NCI-H226 (cell line): ENCODE measurements at places on chromosomes 1 and 21.
A peak's percentile ranks its signal among the peaks of the same experiment; 100 is the strongest.

DNA sequence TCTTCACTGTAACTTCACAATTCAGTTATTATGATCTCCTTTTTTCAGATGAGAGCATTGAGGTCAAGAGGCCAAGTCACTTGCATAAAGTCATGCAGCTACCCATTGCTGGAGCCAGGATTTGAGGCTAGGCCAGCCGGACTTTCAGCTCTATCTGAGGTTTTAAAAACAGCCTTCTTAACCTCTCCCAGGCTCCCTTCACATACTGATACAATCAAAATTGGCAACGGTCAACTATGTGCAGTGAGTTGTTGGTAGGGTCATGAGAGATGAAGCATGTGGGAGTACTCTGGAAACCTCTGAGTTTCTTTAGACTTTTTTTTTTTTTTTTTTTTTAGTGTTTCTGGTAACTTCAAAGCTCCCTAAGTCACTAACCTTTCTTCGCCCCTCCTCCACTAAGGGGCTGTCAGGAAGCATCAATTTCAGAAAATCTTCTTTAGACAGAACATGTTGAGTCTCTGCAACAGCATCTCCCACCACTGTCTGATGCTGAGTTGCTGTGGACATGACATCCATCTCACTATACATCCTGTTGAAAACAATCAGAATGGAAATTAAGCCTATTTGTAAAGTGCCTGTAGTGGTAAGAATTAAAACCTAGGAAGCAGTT, 201.8 kb downstream of the SIPA1L2 start:
- DNase-seq: peak; percentile 2

DNA sequence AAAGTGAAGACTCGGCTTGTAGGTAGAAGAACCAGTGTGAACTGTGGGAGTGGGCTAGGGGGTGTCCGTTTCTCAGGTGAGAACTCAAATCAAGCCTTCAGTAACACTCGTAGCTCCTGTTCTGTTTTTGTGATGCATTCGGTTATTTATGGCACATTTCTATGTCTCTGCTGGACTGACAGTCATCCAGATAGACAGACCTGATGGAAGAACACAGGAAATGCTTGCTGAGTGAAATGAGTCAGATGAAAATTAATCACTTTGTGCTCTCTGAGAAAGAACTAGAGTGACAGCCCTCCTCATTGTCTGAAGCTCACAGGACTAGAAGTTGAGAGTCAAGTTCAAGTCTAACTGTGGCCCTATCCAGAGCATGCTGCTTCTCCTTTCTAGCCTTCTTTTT, 360.1 kb upstream of the PLXNA2 start:
- no peak for DNase-seq

- no peak for DNase-seq
These were observed 46.5 kb downstream of the PBX1 start for GRCh38 chr1:164605254-164606091.

- DNase-seq: peak; percentile 87
These were observed 1.6 kb upstream of the SHC1 start for GRCh38 chr1:154972213-154972516.

- no peak for DNase-seq
These were observed 67.0 kb downstream of the IVNS1ABP start for GRCh38 chr1:185250063-185250462.

GRCh38 chr1:209689477-209689876, 14.3 kb downstream of the G0S2 start:
- DNase-seq: no peak

DNA sequence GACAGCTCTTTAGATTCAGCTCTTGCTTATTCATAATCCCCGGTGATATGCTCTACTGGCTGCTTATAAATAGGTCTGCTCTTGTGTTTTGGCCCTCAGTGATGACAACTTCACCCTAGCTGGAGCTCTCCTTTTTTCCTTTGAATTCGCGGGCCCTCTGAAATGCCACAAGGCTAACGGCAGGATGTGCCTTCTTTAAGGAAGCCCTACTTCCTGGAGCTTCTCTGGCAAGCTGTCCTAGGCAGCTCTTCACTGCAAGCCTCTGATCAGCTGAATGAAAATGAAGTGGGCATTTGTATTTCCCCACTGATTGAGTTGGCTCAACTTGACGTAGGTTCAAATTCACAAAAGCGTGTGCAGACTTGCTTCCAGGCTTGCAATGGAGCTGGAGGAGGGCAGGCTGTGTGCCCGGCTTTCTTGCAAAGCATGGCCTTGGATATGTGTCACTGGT, 22.2 kb downstream of the SGIP1 start:
- DNase-seq: no peak

DNA sequence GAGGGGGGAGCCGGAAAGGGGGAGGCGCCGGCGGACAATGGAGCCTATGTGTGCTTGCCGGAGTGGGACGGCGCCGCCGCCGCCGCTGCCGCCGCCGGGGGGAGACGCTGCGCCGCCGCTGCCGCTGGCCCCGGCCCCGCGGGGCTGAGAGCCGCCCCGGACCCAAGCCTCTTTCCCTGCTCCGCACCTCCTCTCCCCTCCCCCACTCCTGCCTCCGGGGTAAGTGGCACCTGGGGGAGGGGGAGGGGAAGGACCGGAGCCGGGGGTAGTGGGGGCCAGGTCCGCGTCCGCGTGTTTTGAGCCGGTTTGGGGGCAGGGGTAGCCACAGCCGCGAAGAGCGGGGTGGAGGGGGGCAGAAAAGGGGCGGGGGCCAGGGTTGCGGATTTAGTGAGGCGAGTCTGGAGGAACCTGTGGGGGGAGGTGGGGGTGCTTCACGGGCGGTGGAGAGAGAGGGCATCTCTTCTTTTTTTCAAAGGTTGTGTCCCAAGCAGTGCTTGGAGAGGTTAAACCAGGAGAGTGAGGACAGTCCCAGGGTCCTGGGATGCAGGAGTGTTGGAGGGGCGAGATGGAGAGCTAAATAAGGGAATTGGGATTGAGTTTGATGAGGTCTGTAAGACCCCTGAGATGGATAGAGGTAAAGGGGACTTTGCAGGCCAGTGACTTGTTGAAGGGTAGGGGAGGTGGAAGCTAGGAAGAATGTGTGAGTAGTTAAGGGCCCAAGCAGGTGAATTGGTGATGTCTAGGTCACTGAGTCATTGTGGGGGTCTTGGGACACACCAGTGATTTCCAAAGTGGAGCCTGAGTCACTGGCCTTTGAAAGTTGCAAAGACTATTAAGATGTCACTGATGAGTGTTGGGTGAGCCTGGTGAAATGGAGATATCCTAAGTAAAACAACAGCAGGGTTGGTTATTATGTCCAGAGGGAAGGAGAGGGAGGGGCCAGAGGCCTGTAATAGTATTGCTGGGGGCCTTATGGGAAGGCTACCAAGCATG, 59.1 kb downstream of the BCL9 start:
- DNase-seq: no peak

DNA sequence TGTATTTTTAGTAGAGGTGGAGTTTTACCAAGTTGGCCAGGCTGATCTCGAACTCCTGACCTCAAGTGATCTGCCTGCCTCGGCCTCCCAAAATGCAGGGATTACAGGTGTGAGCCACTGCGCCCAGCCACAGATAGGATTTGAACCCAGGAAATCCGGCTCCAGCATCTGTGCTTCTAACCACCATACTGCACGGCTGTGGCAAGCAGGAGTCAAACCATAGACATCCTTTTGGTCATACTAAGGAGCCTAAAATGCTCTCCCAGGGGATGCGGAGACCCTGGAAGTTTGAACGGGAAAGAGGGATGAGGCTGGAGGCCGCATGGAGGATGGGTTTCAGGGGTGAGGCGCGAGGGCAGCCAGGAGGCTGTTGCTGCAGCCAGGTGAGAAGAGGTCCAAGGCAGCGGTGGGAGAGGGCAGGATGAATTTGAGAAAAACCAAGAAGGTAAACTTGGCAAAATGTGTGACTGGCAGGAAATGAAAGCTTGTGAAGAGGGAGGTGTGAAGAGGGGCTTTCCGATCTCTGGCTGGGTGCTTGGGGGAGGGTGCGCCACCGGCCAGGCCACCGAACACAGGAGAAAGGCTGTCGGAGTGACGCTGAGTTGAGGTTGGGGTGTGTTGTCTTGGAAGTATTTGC, 24.0 kb upstream of the CDK18 start:
- DNase-seq: no peak

DNA sequence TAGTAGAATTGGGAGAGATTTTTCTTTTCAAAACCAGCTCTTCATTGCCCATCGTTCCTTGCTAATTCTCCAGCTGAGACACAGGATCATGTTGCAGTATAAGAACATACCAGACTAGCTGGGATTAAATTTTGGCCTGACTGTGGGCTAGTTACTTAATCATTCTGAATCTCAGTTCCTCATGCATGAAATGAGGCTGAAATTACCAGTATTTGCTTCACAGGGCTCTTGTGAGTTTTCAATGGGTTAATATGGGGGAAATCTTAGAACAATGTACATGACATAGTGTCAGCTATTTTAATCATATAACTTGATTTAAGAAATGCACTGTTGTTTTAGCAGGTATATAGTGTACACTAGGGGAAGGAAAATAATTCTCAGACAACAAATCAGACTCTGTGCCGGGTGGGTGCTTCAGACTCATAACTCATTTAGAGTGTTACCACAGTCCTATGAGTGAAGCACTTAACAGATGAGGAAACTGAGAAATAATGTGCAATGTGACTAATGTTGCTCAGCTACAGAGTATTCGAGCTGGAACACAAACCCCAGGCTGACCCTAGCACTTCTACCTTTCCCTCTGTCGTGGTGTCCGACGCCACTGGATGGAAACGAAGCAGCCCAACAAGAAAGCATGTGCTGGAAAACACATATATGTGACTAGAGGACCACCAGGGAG, 137.6 kb upstream of the SGIP1 start:
- DNase-seq: no peak

DNA sequence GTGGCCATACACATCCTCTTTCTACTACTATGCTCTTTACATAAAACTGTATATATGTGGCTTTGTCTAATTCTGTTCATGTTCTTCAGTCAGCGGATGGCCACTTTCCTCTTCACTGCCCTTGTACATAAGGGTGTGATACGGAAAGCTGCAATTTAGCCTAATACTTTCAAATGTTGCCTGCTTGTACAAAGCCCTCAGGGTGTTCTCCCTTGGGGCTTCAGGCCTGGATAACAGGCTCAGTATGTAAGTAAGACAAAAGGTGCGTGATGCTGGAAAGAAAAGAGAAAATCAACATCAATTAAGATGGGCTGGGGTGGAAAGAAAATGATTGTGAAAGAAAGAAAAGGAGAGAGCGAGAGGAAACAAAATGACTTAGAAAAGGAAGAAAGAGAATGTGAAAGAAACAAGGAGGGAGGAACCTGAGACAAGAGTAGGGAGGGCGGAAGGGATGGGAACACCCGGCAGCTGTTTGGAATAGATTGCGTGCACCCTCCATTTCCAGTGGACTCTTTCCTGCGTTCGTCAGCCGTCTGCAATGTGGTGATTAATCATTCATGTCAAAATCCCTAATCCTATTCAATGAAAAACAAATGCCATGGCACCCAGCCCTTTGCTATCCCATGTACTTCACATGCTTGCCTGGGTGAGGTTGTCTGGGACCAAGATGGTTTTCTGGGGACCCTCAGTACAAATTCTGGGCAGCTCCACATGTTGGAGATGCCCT, 553.6 kb downstream of the NUF2 start:
- DNase-seq: peak; percentile 47

DNA sequence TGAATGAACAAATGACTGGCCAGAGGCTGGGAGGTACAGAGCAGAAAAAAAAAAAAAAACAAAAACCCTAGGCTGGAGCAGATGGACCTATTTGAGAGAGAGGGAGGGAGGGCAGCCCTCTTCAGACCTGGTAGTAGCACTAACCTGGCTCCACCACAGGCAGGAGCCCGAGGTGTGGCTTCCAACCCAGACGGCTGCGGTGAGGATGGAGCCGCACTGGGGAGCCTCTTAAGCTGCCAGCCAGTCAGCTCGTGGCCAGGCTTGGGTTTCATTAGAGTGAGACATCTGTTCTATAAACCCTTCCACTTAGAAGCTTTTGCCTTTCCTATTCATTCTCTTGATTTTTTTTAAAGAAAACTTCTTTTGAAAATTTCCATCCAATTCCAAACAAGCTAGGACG, 16.8 kb downstream of the LGR6 start:
- DNase-seq: no peak

- DNase-seq: peak; percentile 62
These were observed 444.7 kb upstream of the VAMP3 start for GRCh38 chr1:7326366-7326765.

GRCh38 chr1:5718831-5719632, 273.2 kb downstream of the NPHP4 start:
- DNase-seq: no peak

DNA sequence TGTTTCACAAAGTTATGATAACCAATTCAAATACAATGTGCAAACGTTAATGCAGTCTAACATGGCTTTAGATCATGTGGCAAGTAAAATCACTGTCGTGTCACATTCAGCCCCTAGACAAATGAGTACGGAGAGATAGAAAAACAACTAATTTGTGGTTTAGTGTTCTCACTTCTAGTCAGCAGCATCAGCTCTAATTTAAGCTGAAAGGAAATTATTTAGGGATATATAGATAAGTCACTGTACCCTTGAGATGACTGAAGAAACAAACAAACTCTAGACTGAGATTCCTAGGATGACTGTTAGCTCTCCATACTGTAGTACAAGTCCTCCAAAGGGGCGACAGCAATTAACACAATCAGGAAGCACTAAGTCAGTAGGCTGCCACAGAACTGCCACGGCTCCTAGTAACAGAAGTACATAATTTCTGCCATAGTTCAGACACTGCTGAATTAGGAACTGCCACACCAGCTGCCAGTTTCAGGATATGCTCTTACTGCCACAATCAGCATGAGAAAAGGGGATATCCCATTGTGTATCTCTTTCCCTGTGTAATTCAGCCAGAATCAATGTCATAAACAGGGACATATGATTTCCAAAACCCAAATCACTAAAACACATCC, 150.4 kb upstream of the NEGR1 start:
- DNase-seq: no peak

GRCh38 chr1:19747761-19748160, 52.0 kb downstream of the TMCO4 start:
- no peak for DNase-seq

GRCh38 chr1:242876030-242876429, 351.5 kb upstream of the PLD5 start:
- DNase-seq: no peak

DNA sequence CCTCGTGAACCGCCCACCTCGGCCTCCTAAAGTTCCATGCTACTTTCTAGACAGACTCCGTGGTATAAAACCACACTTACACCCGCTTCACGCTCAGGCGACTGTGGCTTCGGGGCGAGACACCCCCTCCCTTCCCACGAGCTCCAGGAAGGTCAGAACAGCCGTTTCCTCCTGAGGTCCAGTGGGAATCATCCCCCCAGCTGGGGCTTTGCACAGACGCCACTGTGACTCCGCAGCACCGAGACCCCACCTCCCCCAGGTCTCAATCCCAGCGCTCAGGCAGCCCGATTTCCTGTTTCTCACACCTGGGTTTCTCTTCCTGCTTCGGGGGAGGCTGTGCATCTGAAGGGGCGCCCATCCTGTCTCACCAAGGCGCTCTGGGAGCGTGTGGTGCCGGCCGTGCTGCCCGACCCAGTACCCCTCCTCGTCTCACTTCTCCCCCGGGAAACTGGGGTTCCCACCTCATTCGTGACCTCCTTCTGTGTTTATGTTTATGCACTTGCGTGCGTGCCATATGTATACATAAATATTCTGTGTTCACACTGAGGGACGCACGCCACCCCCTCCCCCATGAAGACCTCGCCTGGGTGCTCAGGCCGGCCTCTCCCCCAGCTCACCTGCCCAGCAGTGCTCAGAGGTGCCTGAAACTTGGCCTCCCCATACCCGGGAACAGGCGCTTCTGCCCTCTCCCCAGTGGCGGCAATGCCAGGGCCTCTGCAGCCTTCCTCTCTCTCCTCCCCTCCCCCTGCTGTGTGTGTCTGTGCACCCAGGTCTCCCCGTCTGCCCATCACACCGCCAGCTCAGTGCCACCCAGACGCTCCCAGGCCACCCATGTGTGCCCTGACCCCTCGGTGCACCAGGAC, 14.6 kb downstream of the SLC35E2B start:
- no peak for DNase-seq

GRCh38 chr1:109777980-109778625, 14.4 kb upstream of the EPS8L3 start:
- DNase-seq: no peak
